ENCODE measurements at places on chromosomes 1 and 21.

GRCh38 chr21:44078411-44078981 is 28.7 kb upstream of the PWP2 start:
- DNase-seq = no peak

DNA sequence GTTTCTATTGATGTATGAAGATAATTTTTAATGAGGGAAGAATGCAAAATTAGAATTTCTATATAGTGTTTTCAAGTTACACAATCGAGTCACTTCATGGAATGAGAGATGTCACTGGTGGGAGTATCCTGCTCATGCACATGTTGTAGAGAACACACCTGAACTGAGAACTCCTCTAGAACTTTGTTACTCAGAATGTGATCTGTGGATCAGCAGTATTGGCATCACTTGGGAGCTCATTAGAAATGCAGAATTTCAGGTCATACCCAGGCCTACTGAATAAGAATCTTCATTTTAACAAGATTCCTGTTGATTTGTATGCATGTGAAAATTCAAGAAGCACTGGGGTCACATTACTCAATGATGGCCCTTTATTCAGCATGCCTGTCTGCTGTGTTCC is 28.8 kb downstream of the ZNF326 start:
- no peak for DNase-seq

DNA sequence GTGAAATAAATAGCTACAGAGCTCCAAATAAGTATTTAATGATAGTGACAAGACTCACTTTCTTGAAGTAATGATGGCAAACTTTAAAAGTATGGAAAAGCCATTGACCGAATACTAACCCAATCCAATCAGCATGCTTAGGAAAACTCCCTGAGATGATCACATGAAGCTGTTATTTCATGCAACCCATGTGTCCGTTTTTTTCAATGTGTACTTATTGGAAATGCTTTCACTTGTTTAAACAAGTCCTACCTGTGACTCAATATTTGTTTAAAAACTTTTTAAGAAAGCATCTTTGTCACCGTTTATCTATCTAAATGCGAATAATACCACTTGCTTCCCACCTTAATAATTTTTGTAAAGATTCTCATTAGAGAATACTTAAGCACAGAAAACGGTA is 185.8 kb downstream of the NRIP1 start:
- no peak for DNase-seq

DNA sequence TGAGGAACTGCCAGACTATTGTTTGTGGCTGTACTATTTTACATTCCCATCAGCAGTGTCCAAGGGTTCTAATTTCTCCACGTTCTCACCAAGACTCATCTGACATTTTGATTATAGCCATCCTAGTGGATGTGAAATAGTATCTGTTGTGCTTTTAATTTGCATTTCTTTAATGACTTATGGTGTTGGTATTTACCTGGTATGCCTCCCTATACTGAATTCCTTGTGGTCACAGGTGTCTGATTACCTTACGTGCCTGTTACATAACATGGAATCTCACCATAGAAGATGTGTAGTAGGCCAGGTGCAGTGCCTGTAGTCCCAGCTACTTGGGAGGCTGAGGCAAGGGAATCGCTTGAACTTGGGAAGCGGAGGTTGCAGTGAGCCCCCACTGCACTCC is 13.5 kb downstream of the ZYG11A start:
- DNase-seq = no peak

- DNase-seq = no peak
These were observed 395.1 kb downstream of the HLX start for GRCh38 chr1:221274373-221274772.

- DNase-seq = no peak
These were observed 75.9 kb upstream of the GREM2 start for GRCh38 chr1:240687820-240688219.

GRCh38 chr1:226867461-226868054 is 2.9 kb upstream of the PSEN2 start:
- DNase-seq = no peak

DNA sequence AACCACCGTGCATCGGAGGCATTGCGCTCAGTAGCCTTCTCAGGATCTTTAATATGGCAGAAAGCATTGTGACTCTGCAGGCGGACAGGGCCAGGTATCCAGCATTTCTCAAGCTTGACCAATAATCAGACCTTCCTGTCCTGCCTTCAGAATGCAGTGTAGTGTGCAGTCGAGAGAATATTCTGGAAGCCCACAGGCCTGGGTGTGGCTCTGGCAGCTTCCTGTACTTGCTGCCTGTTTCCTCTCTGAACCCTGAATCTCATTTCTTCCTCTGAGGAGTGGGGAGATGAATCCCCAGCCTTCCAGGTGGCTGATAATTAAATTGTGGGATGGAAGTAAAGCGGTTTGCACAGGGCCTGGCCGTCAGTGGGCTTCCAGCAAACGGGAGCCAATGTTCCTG is 42.3 kb downstream of the ACTL8 start:
- DNase-seq = no peak

- no peak for DNase-seq
These were observed 48.6 kb downstream of the KCNC4 start for GRCh38 chr1:110258734-110259133.

GRCh38 chr1:31624731-31625514 is 7.4 kb downstream of the HCRTR1 start:
- peak; percentile 66 for DNase-seq

DNA sequence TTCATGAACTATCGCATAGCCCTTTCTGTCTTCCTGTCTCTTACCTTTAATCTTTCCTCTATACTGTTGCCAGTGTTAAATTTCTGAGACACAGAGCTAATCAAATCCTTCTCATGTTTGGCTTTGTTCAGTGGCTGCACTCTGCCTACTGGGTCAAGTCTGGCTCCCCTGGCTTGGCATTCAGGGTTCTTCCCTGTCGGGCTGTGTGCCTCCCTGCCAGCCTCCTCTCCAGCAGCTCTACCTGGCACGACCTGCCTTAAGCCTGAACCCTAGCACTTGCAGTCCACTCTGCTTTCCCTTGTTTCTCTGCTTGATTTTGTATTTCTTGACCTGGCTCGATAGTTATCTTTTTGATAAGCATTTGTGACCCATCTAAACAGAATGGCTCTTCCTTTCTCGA is 26.2 kb upstream of the GPR88 start:
- no peak for DNase-seq

DNA sequence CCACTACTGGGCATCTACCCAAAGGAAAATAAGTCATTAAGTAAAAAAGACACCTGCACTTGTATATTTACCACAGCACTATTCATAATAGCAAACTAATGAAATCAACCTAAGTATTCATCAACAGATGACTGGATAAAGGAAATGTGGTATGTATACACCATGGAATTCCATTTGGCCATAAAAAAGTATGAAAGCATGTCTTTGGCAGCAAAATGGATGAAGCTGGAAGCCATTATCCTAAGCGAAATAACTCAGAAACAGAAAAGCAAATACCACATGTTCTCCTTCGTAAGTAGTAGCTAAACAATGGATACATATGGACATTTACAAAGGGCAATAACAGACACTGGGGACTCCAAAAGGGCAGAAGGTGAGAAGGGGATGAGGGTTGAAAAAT is 485.7 kb upstream of the BRINP3 start:
- DNase-seq = no peak

- DNase-seq = no peak
These were observed 876 bp upstream of the CHML start for GRCh38 chr1:241640867-241641622.

- DNase-seq = no peak
These were observed at the start of gene CLCA4 for GRCh38 chr1:86546787-86547221. TSS of gene CLCA4 (plus strand) at chr1:86547078. CDS start at chr1:86547120, 42 bp downstream.

- no peak for DNase-seq
These were observed 68.0 kb upstream of the AKT3 start for GRCh38 chr1:243917863-243918565.

GRCh38 chr1:205824180-205824579 is 11.2 kb upstream of the SLC41A1 start:
- no peak for DNase-seq

GRCh38 chr1:182569939-182570610 is 19.0 kb downstream of the RNASEL start:
- DNase-seq = no peak

DNA sequence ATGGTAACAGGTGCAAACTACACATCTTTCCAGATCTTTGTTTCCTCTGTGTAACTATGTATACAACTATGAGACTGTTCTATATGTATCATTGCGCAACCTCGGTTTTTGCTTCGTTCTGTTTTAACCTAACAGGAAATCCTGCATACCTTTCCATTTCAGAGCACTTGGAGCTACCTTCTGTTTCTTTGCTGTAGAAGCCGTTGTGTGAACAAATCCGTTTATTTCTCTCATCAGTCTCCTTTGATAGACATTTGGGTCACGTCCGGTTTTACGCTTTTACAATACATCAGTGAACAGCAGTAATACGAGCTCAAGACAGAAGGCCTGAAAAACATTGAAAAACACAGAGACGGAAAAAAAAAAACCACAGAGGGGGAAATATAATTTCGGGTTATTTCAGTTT is 10.5 kb downstream of the ATP5IF1 start:
- no peak for DNase-seq

- peak; percentile 57 for DNase-seq
These were observed 135.0 kb upstream of the COL6A1 start for GRCh38 chr21:45846373-45847160.

DNA sequence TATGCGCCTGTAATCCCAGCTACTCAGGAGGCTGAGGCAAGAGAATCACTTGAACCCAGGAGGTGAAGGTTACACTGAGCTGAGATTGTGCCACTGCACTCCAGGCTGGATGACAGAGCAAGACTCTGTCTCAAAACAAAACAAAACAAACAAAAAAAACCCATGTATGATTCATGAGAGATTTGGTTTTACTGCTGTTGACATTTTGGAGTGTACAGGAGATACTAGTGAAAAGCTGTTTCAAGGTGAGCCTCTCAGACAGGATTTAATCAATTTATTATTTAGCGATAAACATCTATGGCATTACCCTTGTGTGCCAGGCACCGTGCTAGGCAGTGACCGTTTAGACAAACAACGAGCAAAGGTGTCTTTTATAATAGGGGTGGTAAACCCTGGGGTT is 16.5 kb downstream of the LHX4 start:
- DNase-seq = no peak

DNA sequence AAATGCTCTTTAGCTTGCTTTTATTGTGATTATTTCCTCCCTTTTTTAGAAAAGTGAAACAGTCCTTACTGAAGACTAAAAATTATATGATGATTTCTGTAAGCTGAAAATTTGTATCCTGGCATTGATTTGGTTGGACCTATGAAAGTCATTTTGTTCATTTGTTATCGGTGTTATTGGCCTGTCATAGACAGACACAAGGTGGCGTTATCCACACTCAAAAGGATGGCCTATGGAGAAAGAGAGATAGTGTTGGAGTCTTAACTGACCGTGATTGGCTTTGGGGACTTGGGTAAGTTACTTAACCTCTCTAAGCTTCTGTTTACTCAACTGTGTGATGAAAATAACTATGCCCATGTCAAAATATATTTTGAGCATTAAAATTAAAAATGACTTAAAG is 203.6 kb upstream of the CHODL start:
- no peak for DNase-seq

DNA sequence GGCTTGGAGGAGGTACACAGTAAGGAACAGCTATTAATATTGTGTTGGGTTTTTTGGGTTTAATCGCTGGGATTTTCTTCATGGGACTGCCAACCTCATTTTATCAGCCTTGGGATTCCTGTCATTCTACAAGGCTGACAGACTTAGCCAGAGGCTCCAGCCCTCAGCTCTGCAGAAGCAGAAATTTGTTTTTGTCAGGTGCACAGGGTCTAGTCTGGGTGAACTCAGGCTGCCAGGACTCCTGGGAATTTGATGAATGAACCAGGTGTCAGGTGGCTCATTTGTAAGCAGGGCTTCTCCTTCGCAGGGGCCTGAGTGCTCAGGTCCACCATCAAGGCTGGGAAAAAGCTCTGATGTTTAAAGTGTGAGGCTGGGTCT is 11.5 kb upstream of the ZNF362 start:
- DNase-seq = no peak

GRCh38 chr1:205343431-205344065 is 13.2 kb downstream of the KLHDC8A start:
- DNase-seq = no peak

DNA sequence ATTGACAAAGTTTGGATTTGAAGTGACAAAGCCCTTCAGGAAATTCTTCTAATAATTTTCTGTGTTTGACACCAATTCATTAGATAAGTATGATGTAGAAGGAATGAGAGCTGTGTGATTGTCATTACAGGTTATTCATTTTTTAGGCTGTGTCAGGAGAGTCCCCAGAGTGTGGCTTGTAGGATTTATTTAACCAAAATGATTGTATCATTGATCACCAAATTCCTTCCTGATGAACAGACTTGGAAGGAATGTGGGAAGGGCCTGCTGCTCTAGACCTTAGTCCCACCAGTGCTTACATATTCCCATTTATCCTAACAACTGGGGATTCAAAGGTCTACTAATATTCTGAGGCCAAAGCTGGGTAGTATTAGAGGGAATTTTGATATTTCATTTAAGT is 383.3 kb upstream of the KAZN start:
- DNase-seq = no peak

DNA sequence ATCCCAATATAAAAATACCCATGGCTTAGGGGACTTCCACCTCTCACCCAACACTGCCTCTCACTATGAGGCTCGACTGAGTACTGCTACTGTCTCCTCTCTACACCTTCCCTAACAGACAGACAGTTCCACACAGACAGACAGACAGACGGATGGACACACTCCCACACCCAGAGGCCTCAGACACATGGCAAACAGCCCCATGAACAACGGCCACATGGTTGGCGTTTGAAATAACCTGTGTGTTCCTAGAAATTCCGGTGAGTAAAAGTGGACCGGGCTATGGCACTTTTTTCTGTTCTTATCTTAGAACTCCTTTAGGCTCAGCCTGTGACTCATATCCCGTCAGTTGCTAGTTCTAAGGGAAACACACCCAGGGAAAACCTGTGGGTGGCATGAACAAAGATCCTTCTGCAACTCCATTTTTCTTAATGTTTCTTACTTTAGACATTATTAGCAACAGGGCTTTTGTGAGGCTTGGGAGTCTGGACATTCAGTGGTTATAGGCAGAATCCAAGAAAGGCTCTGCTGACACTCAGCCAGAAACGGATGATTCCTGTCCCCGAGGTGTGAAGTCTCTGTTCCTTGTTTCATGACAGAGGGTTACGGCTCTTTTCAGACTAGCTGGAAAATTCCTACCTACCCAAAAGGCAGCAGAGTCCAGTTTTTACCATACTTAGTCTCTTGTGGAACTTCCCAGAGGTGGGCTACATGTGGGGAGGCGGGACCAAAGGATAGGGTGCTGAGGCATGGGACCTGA is 90.5 kb upstream of the TLR5 start:
- no peak for DNase-seq

DNA sequence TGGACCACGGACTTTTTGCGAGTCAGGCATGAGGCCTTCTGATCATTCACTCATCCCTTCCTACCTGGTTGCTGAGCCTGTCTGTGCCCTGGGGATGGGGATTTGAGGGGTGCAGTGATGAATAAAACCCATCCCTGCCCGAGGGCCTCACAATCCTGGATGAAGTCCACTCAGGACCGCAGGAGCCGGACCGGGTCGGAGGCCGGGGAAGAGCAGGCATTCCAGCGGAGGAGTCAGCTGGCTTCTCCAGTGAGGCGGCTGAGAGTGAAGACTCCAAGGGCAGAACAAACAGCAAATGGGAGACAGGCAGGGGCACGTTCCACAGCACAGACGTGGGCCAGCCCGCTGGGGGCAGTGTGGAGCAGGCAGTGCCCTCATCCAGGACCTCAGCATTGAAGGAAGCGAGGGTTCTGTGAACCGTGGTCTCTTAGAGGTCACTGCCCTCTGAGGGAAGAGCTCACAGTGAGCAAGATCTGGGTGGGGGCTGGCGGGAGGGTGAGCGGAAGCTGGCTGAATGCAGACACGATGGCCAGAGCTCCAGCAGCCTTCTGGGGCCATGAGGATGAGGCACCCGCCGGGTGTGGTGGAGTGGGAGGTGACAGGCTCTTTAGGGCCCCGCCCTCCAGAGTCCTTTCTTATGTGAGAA is 10.9 kb upstream of the LRRC3 start:
- no peak for DNase-seq
